GM23338 (cell line): ENCODE measurements at places on chromosomes 5 and 9. TPM values are rescaled to one million over a fixed set of nuclear protein-coding genes. Genes with fewer than 3 reads are reported as not detected.

The LVRN gene
- 0.39 and 0.45 TPM in 2 replicates for total RNA-seq

GRCh38 chr5:159106569-159107282, 7.0 kb upstream of the EBF1 start:
- peaks cover 22% of the 10 kb centered on the region for H3K4me1 ChIP-seq
- peaks cover 62% of the 10 kb centered on the region for H3K27me3 ChIP-seq
- no peaks in the 10 kb centered on the region for H3K36me3 ChIP-seq
- no peak overlapping the region for H3K27ac ChIP-seq
- peak overlapping the region; percentile 56 for H3K4me3 ChIP-seq

- no peaks in the 10 kb centered on the region for H3K27me3 ChIP-seq
- H3K4me3 ChIP-seq, result no peak overlapping the region
- H3K36me3 ChIP-seq, result no peaks in the 10 kb centered on the region
These were observed 57.6 kb downstream of the SPOCK1 start for GRCh38 chr5:137441476-137441875.

The CTNNAL1 gene
- total RNA-seq, result 63.0 and 94.3 TPM in 2 replicates

DNA sequence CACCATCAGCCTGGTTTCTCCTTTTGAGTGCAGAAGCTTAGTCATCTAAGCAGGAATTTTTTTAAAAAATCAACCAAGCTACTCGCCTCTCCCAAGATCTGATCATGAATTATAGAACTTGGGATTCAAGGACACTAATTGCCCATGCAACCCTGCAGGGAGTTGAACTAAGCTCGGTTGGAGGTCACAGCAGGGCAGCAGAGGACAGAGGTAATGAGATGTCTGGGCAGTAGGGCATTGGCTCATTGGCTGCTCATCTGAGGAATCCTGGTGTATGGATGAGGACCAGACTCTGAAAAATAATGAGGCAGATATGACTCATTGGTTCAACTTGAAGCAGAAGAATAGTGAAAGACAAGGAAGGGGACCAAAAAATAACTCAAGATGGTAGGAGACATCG, 111.8 kb upstream of the TLE1 start:
- H3K36me3 ChIP-seq, result no peaks in the 10 kb centered on the region
- H3K27me3 ChIP-seq, result no peaks in the 10 kb centered on the region
- no peak for DNase-seq
- H3K27ac ChIP-seq, result no peak overlapping the region

- H3K27ac ChIP-seq, result no peak overlapping the region
- H3K4me1 ChIP-seq, result peaks cover 26% of the 10 kb centered on the region
- H3K36me3 ChIP-seq, result no peaks in the 10 kb centered on the region
- DNase-seq, result peak; percentile 62
- H3K4me3 ChIP-seq, result no peak overlapping the region
These were observed 2.3 kb upstream of the TSC1 start for GRCh38 chr9:132946631-132947295.

DNA sequence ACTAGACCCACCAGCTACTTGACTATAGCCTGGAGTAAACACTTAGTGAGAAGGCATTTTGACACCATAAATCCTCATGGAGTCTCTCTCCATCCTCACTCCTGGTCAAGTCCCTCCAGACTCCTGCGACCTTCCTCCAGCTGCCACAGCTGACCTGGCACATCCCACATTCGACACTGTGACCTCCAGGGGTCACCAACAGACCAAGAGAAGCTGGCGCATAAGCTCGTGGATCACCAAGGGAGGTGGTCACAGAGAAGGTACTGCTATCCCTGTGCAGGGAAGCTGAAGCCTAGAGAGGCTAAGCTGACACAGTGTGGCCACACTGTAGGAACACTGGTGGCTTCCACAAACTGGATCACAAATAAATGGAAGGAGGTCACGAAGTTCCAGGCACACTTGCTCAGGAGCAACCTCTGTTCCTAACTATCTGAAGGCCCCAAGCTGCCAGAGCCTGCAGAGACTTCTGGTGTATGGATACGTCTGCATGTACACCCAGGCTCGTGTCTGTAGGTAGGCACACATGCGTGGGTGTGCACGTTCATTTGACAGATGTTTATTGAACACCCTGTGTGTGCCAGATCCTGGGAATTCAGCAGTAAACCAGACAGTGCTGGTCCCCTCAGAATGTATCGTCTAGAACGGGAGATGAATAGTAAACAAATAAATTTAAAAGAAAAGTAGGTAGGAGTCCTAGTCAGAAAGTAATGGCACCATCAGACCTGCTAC, 104.4 kb downstream of the C5orf15 start:
- no peaks in the 10 kb centered on the region for H3K4me1 ChIP-seq
- peak; percentile 19 for DNase-seq
- H3K4me3 ChIP-seq, result no peak overlapping the region
- H3K27ac ChIP-seq, result no peak overlapping the region
- H3K27me3 ChIP-seq, result no peaks in the 10 kb centered on the region

DNA sequence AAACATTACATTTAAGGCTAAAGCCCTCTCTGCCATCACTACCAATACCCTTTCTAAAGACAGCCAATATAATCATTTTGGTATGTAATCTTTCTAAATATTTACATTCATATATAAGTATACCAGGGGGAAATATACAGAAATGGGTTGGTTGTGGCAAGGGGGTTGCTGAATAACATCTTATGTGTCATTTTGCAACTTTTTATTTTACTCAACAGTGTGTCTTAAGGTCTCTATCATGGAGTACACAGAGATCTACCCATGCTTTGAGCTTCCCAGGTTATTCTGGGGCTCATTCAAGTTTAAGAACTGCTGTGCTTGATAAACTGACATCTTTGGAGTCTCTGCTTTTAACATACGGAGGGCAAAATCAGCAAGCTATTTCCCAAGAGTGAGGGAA, 7.4 kb upstream of the FAT2 start:
- no peaks in the 10 kb centered on the region for H3K27me3 ChIP-seq
- no peak overlapping the region for H3K27ac ChIP-seq
- no peak overlapping the region for H3K4me3 ChIP-seq
- peaks cover 16% of the 10 kb centered on the region for H3K4me1 ChIP-seq

The TAF9 gene
- 65.1 and 77.1 TPM in 2 replicates for total RNA-seq

DNA sequence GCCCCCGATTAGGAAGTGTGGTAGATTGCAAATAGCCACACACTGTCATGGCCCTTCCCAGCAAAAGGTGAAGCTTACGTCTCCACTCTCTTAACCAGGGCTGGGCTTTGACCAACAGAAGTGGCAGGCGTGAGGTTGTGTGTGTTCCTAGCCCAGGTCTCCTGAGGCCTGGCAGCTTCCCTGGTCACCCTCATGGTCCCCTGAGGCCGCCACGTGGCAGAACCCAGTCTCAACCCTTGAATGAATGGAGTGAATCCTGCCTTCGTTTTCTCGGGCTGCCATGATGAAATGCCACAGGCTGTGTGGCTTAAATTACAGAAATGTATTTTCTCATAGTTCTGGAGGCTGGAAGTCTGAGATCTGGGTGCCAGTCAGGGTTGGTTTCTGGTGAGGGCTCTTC, 370.4 kb downstream of the IRX2 start:
- H3K4me1 ChIP-seq, result no peaks in the 10 kb centered on the region
- H3K27me3 ChIP-seq, result no peaks in the 10 kb centered on the region
- H3K36me3 ChIP-seq, result no peaks in the 10 kb centered on the region; the same call in 1 of the 2 replicates
- H3K27ac ChIP-seq, result no peak overlapping the region

The MAMDC4 gene
- 4.1 and 6.8 TPM in 2 replicates for total RNA-seq

The COL5A1 gene
- 12.3 and 13.1 TPM in 2 replicates for total RNA-seq

- no peak overlapping the region for H3K4me3 ChIP-seq
- H3K36me3 ChIP-seq, result no peaks in the 10 kb centered on the region
- DNase-seq, result no peak
- H3K27me3 ChIP-seq, result no peaks in the 10 kb centered on the region
- no peaks in the 10 kb centered on the region for H3K4me1 ChIP-seq
- no peak overlapping the region for H3K27ac ChIP-seq
These were observed 213.1 kb downstream of the MSX2 start for GRCh38 chr5:174937201-174938123.

- H3K27me3 ChIP-seq, result no peaks in the 10 kb centered on the region
- H3K4me3 ChIP-seq, result no peak overlapping the region
- no peak overlapping the region for H3K27ac ChIP-seq
- no peak for DNase-seq
- H3K36me3 ChIP-seq, result no peaks in the 10 kb centered on the region
These were observed 337.3 kb downstream of the KDM4C start for GRCh38 chr9:7095058-7095457.

DNA sequence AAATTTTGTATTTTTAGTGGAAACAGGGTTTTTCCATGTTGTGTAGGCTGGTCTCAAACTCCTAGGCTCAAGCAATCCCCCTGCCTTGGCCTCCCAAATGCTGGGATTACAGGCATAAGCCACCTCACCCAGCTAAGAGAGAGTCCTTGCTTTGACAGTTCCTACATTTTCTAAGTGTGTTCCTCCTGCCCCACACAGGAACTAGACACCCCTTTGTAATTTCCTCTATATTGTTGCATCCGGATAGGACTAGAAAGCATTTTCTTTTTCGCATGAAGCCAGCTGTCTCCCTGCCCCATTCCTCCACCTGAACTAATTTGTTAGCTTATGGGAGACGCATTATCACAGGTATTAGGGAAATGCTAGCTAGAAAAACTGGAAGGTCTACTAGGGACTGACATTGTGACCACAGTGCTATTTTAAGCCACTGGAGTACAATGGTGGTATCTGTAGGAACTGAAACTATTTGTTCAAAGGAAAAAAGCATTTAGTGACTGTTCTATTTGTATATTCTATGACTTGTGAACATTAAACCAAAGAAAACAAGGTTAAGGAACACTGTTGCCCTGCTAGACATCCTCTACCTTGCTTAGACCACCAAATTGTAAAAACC, 214.1 kb downstream of the SMARCA2 start:
- no peak for DNase-seq
- no peaks in the 10 kb centered on the region for H3K36me3 ChIP-seq
- H3K27me3 ChIP-seq, result no peaks in the 10 kb centered on the region
- H3K4me3 ChIP-seq, result no peak overlapping the region

The IL33 gene
- not detected in 2 replicates for total RNA-seq

The KIF3A gene
- 10.5 and 11.2 TPM in 2 replicates for total RNA-seq

The INSL6 gene
- not detected in 2 replicates for total RNA-seq

DNA sequence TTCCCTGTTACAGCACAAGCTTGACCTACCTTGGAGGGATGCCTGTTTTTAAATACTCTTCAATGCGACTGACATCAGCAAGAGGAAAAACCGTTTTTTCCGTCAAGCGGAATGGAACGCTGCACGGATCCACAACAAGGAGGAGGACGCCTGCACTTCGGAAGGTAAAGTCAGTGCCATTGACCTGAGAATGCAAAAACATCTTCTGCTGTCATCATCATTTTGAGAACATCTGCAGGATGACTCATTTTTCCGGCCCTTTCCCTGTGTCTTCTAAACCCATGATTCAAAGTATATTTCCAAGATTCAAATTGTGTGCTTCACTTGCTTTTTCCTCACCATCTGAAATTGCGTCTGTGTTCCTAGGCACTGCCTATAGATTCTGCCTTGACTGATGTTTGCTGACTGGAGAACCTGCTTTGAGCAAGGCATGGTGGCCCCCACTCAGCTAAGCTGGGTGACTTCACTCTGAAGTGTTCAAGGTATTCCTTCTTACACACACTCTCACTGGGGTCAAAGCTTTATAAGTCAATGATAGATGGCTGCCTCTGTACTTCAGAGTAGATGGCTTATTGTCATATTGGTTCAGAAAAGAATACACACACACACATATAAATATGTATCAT, 78.1 kb downstream of the CEMIP2 start:
- H3K4me3 ChIP-seq, result no peak overlapping the region
- peak overlapping the region; percentile 10; the same call in 1 of the 2 replicates for H3K27ac ChIP-seq
- H3K27me3 ChIP-seq, result no peaks in the 10 kb centered on the region
- no peak for DNase-seq
- peaks cover 37% of the 10 kb centered on the region; the same call in 1 of the 2 replicates for H3K36me3 ChIP-seq
- H3K4me1 ChIP-seq, result peaks cover 12% of the 10 kb centered on the region

GRCh38 chr5:91170266-91170665, 212.9 kb downstream of the ARRDC3 start:
- H3K27me3 ChIP-seq, result no peaks in the 10 kb centered on the region
- H3K36me3 ChIP-seq, result no peaks in the 10 kb centered on the region
- DNase-seq, result no peak

The FSD1L gene
- 7.1 and 10.9 TPM in 2 replicates for total RNA-seq

DNA sequence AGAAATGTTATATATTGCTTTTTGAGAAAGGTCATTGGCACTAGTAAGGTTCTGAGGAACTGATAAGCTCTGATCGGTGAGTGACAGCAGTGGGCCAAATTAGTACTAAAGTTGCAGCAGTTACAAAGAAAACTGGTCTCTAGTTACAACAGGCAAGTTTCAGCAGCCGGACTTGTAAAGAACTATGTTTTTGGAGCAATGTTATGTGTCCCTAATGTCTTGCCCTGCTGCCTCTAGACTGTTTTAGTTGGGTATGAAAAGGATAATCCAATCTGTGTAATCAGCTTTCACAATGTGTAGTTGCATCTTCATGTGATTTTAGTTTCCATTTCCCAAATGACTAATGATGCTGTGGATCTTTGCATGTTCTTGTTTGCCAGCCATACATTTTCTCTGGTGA, 113.5 kb downstream of the CAMK4 start:
- no peak overlapping the region for H3K27ac ChIP-seq
- no peak overlapping the region for H3K4me3 ChIP-seq
- H3K4me1 ChIP-seq, result no peaks in the 10 kb centered on the region
- no peaks in the 10 kb centered on the region for H3K27me3 ChIP-seq
- DNase-seq, result no peak

- DNase-seq, result no peak
- H3K27ac ChIP-seq, result no peak overlapping the region
- no peaks in the 10 kb centered on the region for H3K36me3 ChIP-seq
- no peaks in the 10 kb centered on the region for H3K4me1 ChIP-seq
These were observed 233.5 kb upstream of the ELL2 start for GRCh38 chr5:96195123-96195522.

DNA sequence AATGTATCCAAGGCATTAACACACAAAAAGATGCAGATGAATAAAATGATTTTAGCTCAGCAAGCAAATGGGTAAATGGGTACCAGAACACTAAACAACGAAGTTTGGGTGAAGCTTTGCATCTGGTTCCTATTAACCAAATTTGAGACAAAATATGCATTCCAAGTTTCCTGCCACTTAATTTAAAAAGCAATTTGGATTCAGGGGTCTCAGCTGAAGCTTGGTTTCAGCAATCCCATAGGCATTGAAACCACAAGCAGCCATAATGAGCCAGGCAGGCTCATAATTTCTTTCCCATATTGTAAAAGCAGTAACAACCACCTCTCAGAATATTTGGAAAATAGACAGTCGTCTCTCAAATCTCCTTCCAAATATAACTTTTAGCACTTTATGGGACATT, 138.9 kb downstream of the NXNL2 start:
- H3K4me1 ChIP-seq, result no peaks in the 10 kb centered on the region
- H3K36me3 ChIP-seq, result no peaks in the 10 kb centered on the region
- no peak overlapping the region for H3K27ac ChIP-seq
- H3K27me3 ChIP-seq, result no peaks in the 10 kb centered on the region
- H3K4me3 ChIP-seq, result no peak overlapping the region
- no peak for DNase-seq

The ATP10B gene
- 0.08 and 0.14 TPM in 2 replicates for total RNA-seq

DNA sequence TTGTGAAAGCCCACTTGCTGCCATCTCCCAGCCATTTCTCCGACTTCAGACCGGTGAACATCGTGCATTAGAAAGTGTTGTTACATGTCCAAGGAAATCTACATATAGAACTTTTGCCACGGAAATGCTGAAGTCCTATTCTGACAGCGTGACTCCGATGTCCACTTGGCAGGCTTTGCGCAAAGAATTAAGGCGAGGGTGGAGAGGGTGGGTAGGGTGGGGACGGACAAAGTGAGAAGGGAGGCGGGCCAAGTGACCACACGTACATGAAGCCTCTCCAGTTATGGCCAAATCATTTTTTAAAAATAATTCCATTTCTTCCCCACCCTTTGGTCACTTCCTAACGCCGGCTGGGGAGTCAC, 460 bp upstream of the ACO1 start:
- peaks cover 30% of the 10 kb centered on the region for H3K27me3 ChIP-seq
- DNase-seq, result no peak

The PCA3 gene
- total RNA-seq, result 0.28 TPM in 1 of 2 replicates, not detected in the other

The DOLPP1 gene
- 30.0 and 31.9 TPM in 2 replicates for total RNA-seq
